ENCODE measurements at places on chromosomes 3 and 15.
A peak's percentile ranks its signal among the peaks of the same experiment; 100 is the strongest.

DNA sequence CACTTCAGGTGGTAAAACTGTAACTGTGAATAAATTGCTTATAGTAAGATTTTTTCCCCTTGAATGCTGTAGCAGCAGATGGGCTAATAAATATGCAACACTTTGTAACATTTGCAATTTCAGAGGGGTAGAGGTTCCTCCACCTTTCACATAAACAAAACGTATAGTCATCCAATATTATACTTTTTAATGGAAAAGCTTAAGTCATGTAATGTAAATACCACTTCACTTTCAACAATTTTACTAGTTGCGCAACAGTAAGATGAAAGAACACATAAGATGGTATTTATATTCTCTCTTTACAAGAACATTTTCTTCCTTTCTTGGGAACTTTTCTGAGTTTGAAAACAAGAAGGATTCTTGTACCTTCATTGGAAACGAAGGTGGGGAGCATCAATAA, 56.6 kb upstream of the FAM3D start:
- no peak for DNase-seq

DNA sequence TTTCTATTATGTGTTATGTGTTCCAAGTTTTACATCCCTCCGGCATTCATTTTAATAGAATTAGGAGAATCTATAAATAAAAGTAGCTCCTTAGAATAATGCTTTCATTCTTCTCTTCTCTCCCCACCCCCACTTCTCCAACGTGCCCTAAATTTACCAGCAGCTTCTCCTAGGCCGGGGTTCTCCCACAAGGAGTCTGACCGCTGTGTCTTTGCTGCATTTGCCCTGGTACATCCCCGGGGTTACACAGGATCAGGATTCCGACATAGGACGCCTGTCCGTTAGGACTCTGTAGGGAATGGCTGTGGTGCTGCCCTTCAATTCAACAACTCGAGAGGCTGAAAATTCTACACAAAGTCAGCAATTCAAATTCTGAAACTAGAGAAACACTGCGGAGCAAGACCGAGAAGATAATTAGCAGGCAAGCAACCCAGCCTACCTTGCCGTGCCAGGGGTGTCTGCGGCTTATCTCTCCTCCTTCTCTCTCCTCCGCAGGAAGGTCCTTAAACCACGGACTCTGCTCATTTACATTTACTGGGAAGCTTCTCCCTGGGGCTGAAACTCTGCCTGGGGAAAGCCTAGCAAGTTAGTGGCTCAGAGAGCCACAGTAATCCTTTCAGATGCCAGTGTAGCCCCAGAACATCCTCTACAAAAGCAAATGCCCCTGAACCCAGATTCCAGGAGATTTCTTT, 18.8 kb downstream of the PCSK6 start:
- DNase-seq = no peak

DNA sequence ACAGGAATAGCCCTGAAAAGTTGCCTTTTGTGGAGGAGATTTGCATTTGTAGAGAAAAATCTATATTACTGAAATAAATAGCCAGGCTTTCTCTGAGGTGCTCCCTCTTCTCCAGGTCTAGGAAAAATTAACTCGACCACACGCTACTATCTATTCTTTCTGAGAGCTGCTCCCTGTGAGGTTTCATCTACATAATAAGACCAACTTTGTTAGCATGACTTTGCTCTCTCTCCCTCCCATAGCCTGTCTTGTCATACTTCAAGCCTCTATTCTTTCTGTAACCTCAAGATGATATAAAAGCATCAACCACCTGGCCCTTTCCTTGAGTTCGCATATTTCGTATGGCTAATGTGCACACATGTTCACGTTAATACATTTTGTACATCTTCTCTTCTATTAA, 75.8 kb upstream of the STRIT1 start:
- no peak for DNase-seq

GRCh38 chr3:47266709-47267489, 15.7 kb downstream of the KIF9 start:
- DNase-seq = peak; percentile 29

- DNase-seq = no peak
Observed at GRCh38 chr3:24222165-24222805, 272.4 kb downstream of the THRB start.
